ENCODE measurements at places on chromosomes 16 and 17. TPM values are rescaled to one million over a fixed set of nuclear protein-coding genes. Genes with fewer than 3 reads are reported as not detected.

The CCL5 gene
- 455 TPM for total RNA-seq

The FBXW10 gene
- total RNA-seq: 0.19 TPM

The GRN gene
- 46.7 TPM for total RNA-seq

The PTX4 gene
- not detected for total RNA-seq

The COL1A1 gene
- 0.65 TPM for total RNA-seq

The SECTM1 gene
- total RNA-seq: 0.84 TPM

The LPO gene
- total RNA-seq: not detected

The ABCC12 gene
- not detected for total RNA-seq

All from activated CD8-positive, alpha-beta memory T cell treated with anti-CD3 and anti-CD28 coated beads for 36 hours (primary cell).